ENCODE measurements at places on chromosomes 7 and 10.

DNA sequence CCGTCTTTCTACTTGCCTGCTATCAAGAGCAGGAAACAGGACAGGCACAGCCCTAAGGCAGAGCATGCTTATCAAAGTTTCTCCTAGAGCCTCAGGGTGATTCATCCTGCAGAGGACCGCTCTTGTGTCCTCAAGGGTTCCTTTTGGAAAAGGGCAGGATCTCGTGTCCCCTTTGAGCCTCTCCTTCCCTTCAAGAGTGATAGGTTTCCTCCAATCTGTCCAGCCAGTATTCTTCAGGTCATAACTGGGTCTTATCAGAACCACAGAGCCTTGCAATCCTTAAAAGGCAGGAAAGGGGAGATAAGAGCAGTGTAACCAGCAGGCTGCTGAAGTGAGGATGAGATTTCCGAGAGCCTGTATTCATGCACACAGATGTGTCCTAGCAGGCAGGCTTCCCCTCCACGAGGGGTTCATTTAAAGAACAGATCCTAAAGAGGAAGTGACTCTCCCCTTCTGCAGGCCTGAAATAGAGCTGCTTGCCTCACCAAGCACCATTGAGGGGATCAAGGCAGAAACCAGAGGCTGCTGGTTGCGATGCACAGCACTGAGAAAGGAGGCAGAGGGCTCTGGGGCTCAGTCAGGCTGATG lies 90.5 kb upstream of the SVIL start:
- DNase-seq: no peak

- DNase-seq: no peak
Observed at GRCh38 chr10:124056337-124056980, 36.9 kb downstream of the CHST15 start.

DNA sequence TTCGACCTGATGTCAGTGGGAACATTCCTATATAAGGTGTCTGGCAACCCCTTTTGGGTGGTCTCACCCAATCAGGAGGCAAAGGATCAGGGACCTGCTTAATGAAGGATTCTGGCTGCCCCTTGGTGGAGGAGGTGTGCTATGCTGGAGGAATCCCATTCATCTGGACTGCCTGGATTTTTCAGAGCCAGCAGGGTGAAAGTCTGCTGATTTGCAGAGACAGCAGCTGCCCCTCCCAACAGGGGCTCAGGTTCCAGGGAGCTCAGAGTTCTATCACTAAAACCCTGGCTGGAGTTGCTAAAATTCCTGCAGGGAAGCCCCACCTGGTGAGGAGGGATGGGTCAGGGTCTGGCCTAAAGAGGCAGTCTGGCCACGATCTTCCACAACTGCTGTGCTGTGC lies 398.5 kb upstream of the CNTNAP2 start:
- DNase-seq: no peak

DNA sequence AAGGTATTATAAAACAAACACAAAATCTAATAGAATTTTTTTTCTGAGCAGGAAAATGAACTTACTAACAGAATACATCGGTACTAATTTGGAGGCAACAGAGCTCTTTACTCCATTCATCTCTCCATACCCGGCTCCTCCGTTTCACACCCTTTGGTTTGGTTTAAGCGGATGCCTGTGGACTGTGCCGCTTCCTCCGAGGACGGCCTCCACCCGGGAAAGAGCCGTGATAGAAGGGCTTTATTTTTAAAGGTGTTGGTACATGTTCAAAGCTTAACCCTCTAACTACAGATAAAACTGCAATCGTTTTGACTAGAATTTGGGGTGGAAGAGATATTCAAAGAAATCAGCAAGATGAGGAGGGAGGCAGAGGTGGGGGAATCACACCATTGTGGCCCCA lies 1.9 kb downstream of the VIPR2 start:
- no peak for DNase-seq

All from KG1 (cell line).